ENCODE measurements at places on chromosomes 12 and 14.

- no peak for DNase-seq
Measured at GRCh38 chr14:23300687-23301223, 1.9 kb downstream of the PPP1R3E start.

- DNase-seq: no peak
Measured at GRCh38 chr12:31235868-31236395, 90.0 kb downstream of the SINHCAF start.

- DNase-seq: no peak
Measured at GRCh38 chr12:101850199-101850598, 19.4 kb upstream of the GNPTAB start.

- no peak for DNase-seq
Measured at GRCh38 chr14:54760866-54761575, 141.6 kb downstream of the GCH1 start.

DNA sequence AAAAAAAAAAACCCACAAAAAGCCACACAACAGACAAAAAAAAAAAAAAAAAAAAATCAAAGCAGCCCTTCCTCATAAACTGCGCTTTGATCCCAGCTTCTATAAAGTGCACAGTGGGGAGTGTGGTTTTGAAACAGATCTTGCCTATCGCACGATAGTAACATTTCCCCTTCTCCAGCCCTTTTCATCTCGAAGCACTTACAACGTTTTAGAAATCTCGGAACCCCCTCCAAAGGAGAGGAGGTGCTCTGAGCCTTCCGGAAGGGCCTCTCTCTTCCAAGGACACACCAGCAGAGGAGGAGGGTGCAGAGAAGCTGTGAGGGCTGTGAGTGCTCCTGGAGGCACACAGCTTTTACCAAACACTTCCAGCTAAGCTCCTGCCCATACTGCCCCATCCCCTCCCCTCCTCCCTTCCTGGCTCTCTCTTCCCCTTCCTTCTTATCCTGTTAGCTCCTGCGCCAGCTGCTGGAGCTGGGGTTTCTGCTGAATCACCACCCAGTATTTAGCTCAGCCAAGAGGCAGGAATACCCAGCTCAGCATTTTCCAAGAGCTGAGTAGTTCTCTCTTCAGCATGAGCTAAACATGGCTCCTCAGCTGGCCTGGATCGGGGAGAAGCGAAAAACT, 28.4 kb downstream of the SLC7A8 start:
- peak; percentile 86 for DNase-seq

- no peak for DNase-seq
Measured at GRCh38 chr14:59308673-59309072, 120.2 kb downstream of the DAAM1 start.

DNA sequence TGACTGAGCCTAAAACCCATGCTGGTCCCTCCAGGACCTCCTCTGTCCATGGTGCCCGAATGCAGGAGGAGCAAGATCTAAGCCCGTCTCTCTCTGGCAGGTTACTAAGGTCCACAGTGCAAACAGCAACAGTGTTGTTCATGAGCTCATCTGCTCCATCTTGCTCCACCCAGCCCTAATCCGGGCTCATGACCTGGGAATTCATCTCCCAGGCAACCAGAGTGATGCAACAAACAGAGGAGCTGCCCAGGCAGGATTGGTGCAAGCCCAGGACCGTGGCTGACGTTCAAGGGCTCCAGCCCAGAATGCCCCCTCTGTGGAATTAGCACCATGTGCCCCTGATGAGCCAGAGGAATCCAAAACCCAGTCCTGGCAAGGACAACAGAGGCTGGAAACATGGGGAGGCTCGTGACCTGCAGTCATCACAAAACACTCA, 29.9 kb downstream of the HSPB8 start:
- peak; percentile 93 for DNase-seq

DNA sequence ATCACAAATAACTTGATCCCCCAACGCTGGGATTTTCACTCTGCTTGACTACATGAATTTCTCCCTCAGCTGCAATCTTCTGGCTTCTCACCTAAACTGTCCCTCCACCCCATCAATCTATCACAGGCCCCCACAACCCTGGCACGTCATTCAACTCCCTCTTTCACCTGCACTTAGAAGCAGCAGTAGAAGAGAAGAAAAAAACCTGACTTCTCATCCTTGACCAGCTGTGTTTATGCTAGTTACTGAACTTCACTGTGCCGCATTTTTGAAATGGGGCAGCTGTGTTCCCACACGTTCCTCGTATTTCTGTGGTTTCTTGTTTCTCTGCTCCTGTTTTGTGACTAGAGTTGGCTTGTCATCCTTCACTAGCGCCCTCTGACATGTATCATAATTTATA, 35.0 kb downstream of the ITPR2 start:
- peak; percentile 81 for DNase-seq

- peak; percentile 75 for DNase-seq
Measured at GRCh38 chr14:105476097-105476830, 1.6 kb downstream of the CRIP2 start.

GRCh38 chr14:97771340-97772045, 974.3 kb downstream of the VRK1 start:
- DNase-seq: no peak

DNA sequence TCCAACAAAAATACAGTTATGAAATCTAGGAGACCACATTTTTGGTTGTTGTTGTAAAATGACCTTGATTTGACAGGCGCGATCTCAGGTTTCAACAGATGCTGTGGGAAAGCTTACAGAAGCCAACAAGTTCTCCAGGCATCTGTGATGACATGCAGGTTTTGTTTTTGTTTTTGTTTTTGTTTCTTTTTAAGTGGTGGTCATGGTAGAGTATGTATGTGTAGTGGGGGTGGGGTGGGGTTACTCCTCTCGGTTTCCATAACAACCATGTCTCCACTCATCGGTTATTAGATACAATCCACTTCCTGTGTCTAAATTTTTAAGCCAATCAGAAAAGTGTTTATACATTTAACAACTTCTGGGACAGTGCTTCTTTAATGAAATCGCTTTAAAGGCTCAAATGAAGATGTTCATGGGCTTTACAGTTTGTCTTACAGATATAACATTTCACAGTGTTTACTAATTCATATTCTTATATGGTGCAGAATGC, 199.9 kb upstream of the FOXN3 start:
- peak; percentile 77 for DNase-seq

DNA sequence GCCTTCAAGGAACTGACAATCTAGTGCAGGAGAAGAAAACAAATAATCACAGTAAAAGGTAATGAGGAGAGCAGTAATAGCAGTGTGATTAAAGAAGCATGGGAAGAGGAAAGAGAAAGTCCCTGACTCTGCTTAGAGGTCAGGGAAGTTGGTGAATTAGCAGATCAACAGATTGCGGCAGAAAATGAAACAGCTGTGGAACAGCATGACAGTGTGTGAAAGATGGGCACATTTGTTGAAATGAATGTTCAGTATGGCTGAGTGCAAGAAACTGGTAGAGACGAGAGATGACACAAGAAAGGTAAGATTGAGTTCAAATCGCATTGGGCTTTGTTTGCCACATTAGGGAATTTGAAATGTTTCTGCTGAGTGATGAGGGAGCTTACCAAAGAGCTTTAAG, 63.7 kb upstream of the RASSF8 start:
- no peak for DNase-seq

DNA sequence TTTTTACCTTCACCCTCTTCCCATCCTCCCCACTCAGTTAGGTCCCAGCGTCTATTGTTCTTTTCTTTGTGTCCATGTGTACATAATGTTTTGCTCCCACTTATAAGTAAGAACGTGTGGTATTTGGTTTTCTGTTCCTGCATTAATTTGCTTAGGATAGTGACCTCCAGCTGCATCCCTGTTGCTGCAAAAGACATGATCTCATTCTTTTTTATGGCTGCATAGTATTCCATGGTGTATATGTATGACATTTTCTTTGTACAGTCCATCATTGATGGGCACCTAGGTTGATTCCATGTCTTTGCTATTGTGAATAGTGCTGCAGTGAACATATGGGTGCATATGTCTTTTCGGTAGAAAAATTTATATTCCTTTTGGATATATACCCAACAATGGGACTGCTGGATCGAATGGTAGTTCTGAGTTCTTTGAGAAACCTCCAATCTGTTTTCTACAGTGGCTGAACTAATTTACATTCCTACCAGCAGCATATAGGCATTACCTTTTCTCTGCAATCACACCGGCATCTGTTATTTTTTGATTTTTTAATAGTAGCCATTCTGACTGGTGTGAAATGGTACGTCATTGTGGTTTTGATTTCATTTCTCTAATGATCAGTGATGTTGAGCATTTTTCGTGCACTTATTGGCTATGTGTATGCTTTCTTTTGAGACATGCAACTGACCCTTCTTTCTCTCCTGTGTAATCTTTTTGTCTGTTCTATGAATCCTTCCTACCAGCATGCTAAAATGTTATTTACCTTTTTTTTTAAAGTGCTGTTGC, 279.7 kb upstream of the AMIGO2 start:
- DNase-seq: no peak

GRCh38 chr14:24426150-24426911, 3.1 kb downstream of the CBLN3 start:
- no peak for DNase-seq

GRCh38 chr12:12543959-12544358, 18.7 kb downstream of the DUSP16 start:
- DNase-seq: no peak

DNA sequence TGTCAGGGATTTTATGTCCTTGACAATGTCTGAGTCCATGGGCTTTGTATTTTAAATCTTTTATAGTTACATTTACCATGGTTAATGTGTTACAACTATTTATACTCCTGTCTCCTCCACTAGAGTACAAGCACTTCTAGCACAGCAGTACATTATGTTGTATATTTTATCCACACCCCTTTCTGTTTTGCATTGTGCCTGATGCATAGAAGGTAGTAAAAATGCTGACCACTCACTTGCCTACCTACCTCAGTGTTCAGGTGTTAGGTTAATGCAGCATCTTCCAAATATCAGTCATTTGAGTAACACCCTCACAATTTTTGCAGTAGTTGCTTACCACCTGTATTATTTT, 31.1 kb upstream of the SLC38A2 start:
- DNase-seq: no peak

- no peak for DNase-seq
Measured at GRCh38 chr14:90193925-90194324, 62.4 kb upstream of the PSMC1 start.

- DNase-seq: peak; percentile 71
Measured at GRCh38 chr14:99518441-99519346, 37.5 kb downstream of the CCNK start.

DNA sequence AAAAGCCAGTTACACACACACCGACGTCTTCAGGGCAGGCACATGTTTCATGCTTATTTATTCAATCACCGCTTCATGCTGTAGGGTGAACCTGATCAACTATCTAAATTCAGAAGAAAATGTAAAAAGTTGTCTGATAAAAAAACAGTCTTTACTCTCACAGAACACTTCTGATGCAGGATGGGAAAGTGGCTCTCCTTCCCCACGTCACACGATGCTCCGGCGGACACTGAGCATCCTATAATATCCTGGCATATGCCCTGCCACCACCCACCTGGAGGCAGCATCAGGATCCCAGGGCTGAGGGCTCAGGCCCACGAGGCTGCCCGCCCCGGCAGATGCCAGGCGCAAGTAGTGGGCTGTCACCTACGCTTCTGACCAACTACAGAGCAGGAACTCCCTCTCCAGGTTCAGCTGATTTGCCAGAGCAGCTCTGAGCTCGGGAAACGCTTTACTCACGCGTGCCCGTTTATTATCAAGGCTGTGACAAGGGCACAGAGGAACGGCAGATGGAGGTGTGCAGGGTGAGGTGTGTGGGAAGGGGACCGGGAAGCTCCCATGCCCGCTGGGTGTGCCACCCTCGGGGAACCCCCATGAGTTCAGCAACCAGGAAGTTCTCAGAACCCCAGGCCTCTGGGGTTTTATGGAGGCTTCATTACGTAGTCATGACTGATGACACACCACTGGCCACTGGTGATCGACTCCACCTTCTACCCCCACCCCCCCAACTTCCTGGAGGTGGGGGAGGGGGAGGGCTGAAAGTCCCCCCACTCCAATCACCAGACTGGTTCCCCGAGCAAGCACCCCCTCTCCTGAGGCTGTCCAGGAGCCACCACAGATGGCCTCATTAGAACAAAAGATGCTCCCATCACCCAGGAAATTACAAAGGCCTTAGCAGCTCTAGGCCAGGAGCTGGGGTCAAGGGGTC, 32.1 kb downstream of the SLC15A4 start:
- no peak for DNase-seq

GRCh38 chr12:103657331-103657730, 70.3 kb downstream of the STAB2 start:
- no peak for DNase-seq

- no peak for DNase-seq
Measured at GRCh38 chr14:50083467-50084337, 32.7 kb downstream of the VCPKMT start.

GRCh38 chr14:94449930-94450329, 2.7 kb downstream of the SERPINA11 start:
- DNase-seq: no peak

DNA sequence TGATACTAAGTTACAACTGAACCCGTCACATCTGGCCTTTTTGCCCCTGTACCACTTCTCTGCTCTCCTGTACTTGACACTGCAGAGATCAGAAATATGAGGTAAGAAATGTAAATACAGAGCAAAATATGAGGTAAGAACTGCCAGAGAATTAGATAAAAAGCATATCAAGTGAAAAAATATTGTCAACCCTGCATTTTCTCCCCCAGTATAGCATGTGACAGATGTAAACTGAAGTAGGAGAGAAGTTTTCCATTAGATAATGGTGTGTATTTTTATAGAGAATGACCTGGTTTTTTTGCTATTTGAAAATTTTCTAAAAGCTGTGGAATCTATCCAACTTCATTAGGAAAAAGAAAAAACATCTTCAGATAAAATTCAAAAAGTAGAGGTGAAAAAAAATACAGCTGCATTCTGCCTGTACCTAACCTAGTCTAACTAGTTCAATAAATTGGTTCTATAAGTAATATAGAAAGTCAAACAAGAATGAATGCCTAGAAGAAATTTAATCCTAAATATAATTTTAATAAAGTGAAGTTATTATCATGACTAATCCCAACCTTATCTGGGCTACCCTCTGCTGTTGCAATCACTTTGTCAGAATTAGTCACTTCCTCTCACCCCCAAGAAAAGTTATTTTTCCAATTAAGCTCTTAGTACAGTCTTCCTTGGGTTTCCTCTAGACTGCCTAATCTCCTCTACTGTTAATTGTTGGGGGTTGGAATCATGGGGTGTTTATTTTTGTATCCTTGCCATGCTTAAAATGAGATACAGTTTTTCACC, 210.0 kb downstream of the RASSF9 start:
- DNase-seq: no peak

- no peak for DNase-seq
Measured at GRCh38 chr14:78143489-78144145, 26.6 kb upstream of the NRXN3 start.

- no peak for DNase-seq
Measured at GRCh38 chr12:7344833-7345606, 41.1 kb downstream of the ACSM4 start.

Data from tongue (tissue), 3 donors.